ENCODE measurements at places on chromosomes 13 and 19.

DNA sequence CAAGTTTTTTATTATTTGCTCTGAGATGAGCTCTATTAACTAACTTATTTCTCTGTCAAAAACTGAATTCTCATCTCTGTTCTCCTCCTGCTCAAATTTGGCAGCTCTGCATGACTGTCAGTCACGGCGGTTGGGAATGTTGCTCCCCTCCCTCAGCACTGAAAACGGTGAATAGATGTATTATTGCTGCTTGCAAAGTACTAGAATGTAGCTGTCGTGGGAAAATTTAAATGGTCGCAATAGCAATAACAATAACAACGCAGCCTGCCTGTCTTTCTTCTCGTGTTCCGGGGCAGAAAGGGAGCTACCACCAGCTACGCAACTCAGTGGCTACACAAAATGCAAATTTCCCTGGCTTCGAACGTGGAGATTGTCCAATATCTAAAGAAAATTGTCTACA is 125.6 kb upstream of the FRY start:
- DNase-seq: no peak

GRCh38 chr13:113527272-113527958 is 36.9 kb upstream of the DCUN1D2 start:
- DNase-seq: no peak

- no peak for DNase-seq
Measured at GRCh38 chr13:47112205-47112902, 215.5 kb upstream of the HTR2A start.

GRCh38 chr13:103101901-103102300 is 35.7 kb upstream of the SLC10A2 start:
- no peak for DNase-seq

DNA sequence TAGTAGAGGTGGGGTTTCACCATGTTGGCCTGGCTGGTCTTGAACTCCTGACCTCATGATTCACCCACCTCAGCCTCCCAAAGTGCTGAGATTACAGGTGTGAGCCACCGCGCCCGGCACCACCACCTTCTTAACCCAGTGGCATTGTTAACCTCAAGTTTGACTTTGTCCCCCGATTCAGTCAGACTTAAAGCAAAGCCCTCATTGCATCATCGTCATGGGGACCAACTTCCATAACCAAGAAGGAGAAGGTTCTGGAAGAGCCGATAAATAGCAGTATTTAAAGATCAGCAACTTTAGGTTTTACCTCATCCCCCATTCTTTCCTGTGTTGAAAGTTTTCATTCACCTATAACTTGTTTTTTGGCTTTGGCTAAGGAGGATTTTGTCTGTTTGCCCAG is 6.7 kb upstream of the INAFM1 start:
- DNase-seq: no peak

All from activated naive CD4-positive, alpha-beta T cell treated with anti-CD3 and anti-CD28 coated beads, Interleukin-2, amount 50 U/mL, for 16 hours (primary cell).